Progenitor cell of endocrine pancreas (in vitro differentiated cells): ENCODE measurements at places on chromosomes 12 and 14. TPM values are rescaled to one million over a fixed set of nuclear protein-coding genes. Genes with fewer than 3 reads are reported as not detected.
A peak's percentile ranks its signal among the peaks of the same experiment; 100 is the strongest.

GRCh38 chr12:109998904-109999648 lies at the start of gene ANKRD13A:
TSS of gene ANKRD13A (plus strand) at chr12:109999430. CDS start at chr12:109999689, 259 bp downstream.
- DNase-seq, result peak; percentile 69
- H3K27me3 ChIP-seq, result no peaks in the 10 kb centered on the region
- H3K4me1 ChIP-seq, result peaks cover 21% of the 10 kb centered on the region
- H3K27ac ChIP-seq, result peak within 1 kb of the TSS; percentile 100
- peak within 1 kb of the TSS; percentile 92 for H3K4me3 ChIP-seq
- peaks cover 1% of the 10 kb centered on the region for H3K36me3 ChIP-seq

DNA sequence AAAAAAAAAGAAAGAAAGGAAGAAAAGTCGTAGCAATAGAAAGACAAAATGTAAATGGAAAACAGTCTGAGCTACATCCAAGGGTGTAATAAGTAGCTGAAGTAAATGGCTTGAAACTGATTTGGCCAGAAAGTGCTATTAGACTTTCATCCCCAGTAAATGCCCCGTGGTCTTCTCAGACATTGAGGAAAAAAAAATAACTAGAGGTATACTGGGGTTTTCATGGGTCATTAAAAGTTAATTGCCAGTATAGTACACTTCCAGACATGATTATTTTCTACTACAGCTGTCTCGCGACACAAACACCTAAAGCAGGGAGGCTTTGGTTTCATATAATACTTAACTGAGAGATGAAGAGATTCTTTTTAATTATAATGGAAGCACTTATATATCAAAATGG lies 271.9 kb downstream of the CPNE8 start:
- H3K27ac ChIP-seq, result no peak overlapping the region
- H3K4me1 ChIP-seq, result no peaks in the 10 kb centered on the region
- no peaks in the 10 kb centered on the region for H3K36me3 ChIP-seq
- no peak for DNase-seq
- no peak overlapping the region for H3K4me3 ChIP-seq

The USP44 gene
- 11.6 and 13.3 TPM in 2 replicates for total RNA-seq

The KLRC4 gene
- total RNA-seq, result not detected in 2 replicates

The HCAR3 gene
- not detected in 2 replicates for total RNA-seq

The GLI1 gene
- total RNA-seq, result 0.89 and 0.91 TPM in 2 replicates
